ENCODE measurements at places on chromosomes 6 and 20.

DNA sequence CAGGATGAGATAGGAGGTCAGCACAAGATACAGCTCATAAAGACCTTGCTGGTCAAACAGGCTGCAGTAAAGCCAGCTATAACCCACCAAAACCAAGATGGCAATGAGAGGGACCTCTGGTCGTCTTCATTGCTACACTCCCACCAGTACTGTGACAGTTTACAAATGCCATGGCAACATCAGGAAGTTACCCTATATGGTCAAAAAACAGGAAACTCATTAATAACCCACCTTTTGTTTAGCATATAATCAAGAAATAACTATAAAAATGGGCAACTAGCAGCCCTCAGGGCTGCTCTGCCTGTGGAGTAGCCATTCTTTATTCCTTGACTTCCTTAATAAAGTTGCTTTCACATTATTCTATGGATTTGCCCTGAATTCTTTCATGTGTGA is 30.9 kb downstream of the SLC22A2 start:
- DNase-seq = no peak

- no peak for DNase-seq
These were observed 212.6 kb upstream of the RSPO3 start for GRCh38 chr6:126905917-126906316.

- no peak for DNase-seq
These were observed 8.5 kb upstream of the DSE start for GRCh38 chr6:116362276-116362675.

DNA sequence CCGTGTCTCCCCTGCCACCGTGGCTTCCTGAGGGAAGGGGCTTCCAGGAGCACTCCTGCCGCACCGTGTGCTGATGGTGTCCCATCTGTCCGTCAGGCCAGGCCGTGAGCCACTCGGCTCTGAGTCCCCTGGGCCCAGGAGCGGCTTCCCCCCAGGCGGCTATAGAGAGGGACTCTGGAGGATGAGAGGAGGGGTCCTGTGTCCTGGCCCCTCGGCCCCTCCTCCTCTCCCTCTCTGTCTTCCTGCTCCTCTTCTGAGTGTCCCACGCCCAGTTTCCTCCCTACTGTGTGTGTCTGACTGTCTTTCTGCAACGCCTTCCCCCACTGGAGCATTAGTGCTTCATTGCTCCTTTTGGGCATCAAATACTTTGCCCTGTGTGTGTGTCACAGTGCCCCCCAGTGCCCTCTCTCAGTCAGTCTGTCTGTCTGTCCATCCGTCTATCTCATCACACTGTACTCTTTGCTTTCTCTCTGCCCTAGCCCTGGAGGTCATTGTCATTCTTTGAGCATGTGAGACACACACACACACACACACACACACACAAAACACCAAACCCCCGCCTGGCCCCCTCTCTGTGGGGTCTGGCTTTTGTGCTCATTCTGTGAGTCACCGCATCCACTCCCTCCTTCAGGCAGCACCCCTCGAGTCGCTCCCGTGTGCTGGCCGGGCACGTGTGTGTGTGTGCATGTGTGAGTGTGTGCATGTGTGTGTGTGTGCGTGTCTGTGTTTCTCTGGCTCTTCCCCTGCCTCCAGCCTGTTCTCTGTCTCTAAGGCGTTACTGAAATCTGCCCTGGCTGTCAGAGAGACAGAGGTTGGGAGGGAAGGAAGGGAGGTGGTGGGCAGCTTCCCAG is 71.9 kb downstream of the SRC start:
- DNase-seq = no peak

GRCh38 chr20:46963758-46964617 is 69.3 kb downstream of the EYA2 start:
- DNase-seq = no peak

GRCh38 chr6:14079433-14079832 is 38.1 kb upstream of the CD83 start:
- DNase-seq = no peak

GRCh38 chr6:19193624-19194023 is 643.5 kb upstream of the ID4 start:
- no peak for DNase-seq

GRCh38 chr20:1015181-1015580 is 13.1 kb upstream of the RSPO4 start:
- DNase-seq = no peak

DNA sequence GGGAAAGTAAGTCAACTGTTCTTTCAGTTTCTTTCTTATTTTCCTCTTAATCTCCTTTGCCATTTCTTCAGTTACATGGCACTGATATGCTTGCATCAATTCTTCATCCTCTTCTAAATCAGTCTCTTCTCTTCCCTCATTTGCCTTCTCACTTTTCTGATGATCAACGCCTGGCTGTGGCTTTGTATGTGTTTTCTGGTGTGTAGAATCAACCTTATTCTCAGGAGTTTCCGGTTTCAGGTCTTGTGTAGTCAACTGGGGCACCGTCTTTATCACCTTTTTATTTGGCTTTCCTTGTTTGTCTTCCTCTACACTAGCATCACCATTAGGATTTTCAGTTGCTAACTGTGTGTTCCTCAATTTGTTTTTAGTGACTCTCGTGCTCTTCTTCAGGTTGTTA is 31.6 kb downstream of the AHI1 start:
- no peak for DNase-seq

DNA sequence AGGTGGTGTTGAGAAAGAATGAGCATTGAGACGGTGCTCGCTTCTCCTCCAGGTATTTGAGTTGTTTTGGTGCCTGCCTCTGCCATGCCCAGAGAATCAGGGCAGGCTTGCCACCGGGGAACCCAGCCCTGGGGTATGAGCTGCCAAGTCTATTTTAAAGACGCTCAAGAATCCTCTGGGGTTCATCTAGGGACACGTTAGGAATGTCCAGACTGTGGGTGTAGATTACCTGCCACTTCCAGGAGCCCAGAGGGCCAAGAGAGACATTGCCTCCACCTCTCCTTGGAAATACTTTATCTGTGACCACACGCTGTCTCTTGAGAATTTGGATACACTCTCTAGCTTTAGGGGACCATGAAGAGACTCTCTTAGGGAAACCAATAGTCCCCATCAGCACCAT is 28.3 kb downstream of the SAYSD1 start:
- no peak for DNase-seq
